Caki2 (cell line): ENCODE measurements at places on chromosomes 6 and 20.

- no peak for DNase-seq
Observed at GRCh38 chr6:134119486-134119885, 67.1 kb upstream of the SLC2A12 start.

GRCh38 chr20:56373942-56374341 is 15.2 kb downstream of the FAM210B start:
- peak; percentile 35 for DNase-seq

GRCh38 chr20:42721923-42722322 is 467.8 kb downstream of the PTPRT start:
- DNase-seq = no peak

DNA sequence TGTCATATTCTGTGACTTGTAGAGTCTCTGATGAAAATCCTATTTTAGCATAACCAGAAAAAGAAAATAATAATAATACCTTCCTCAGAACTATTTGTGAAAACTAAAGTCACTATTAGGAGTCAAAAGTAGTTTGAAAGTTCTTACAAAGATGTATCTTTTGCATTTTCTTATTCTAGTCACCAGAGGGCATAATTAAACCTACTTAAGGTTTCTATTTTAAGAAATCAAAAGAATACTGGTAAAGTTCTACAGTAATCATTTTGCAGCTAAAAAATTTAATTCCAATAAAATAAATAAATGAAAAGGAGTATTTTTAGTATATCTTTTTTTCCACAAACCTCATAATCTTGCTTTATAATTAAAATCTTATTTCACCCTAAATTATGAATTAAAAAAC is 28.0 kb upstream of the MCM9 start:
- no peak for DNase-seq

- DNase-seq = no peak
Observed at GRCh38 chr6:41583565-41583964, 37.4 kb downstream of the FOXP4 start.

- peak; percentile 62 for DNase-seq
Observed at GRCh38 chr20:17557675-17558006, 12.2 kb upstream of the DSTN start.

DNA sequence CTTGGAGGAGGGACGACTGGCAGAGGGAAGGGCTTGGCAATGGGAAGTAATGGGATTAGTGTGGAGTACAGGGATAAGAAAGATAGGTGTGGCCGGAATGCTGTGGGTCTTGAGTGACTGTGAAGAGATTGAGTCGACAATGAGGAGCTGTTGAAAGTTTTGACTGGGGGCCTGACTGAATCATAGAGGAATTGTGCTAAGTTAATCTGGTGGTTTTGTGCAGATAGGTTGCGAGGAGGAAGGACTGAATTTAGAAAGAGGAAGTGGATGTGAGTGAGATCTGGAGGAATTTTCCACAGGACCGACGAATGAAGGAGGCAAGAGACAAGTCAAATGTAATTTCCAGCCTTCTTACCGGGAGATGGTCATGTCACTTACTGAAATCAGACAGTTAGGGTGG is 143.9 kb upstream of the RALGAPA2 start:
- DNase-seq = no peak

DNA sequence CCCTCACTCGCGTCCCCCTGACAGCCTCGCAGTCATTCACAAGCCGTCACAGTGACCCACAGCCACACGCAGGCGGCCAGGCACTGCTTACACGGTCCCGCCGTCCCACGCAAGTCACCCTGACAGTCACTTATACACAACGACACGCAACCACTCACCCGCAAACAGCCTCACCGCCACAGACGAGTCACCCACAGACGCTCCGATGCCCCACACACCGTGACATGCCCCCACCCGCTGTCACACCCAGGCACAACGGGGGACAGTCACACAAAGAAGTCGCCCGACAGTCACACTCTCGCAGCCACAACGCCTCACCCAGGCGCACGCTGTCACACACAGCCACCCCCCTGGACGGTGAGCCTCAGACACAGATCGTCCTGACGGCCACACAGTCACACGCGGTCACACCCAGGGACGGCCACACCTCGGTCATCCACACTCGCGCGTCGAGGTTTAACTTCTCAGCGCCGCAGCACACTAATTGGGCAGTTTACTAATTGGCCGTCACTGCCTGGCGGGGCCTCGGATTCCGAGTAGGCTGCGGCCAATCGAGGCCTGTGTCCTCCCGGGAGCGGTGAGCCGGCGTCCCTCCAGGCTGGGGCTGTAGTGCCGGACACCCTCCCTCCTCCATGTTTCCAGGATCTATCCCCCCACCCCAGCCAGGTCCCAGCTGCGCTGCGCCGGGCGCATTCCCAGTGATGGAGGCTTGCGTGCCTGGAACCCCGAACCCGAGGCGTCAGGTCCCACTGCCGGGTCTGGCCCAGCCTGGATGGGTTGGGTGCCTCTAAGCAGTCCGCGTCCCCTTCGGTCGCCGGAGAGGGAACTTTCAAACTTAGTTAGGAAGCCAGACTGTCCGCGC is 790 bp downstream of the TOX2 start:
- no peak for DNase-seq

GRCh38 chr6:158518191-158519127 is 41.4 kb upstream of the TMEM181 start:
- DNase-seq = peak; percentile 51

GRCh38 chr6:84738996-84739865 is 25.2 kb downstream of the TBX18 start:
- no peak for DNase-seq

- DNase-seq = peak; percentile 34
Observed at GRCh38 chr6:36335465-36336207, 1.1 kb downstream of the BNIP5 start.

DNA sequence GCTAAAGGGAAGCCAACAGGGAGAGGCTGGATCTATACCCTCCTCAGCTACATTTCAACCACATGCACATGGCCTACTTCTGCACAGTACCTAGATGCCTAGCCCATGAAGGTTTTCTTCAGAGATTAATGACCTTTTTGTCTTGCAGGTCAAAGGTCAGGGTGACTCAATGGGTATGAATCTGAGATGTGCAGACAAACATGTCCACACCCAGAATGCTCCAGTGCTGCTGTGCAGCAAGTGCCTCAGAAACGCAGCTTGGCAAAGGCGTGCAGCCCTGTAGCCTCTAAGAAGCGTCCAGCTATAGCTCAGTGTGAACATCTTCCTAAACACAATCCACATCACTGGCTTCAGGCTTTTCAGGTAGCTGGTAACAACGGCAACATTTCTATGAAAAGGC is 24.4 kb downstream of the MAP1LC3A start:
- DNase-seq = peak; percentile 53

GRCh38 chr20:38186788-38187221 is 21.7 kb upstream of the TGM2 start:
- peak; percentile 76 for DNase-seq

DNA sequence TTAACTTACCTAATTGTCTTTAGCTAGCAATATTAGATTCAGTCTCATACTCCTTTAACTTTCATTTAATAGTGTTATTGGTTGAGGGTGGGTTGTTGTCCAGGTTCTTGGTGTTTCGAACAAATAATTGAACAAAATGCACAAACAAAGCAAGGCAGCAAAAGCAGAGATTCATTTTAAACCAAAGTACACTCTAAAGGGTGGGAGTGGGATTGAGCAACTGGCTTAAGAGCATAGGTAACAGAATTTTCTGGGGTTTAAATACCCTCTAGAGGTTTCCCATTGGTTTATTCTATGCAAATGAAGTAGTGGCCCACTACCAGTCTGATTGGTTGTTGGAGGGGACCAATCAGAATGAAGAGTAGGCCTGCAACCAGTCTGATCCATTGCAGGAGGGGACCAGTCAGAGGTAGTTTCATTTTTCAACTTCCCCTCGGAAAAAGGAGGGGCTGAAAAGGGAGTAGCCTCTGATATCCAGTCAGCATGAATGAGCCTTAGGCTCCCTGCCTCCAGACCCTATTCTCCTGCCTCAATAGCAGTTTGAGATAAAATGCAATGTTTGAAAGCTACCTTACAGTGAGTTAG is 26.3 kb upstream of the RAB23 start:
- peak; percentile 54 for DNase-seq

DNA sequence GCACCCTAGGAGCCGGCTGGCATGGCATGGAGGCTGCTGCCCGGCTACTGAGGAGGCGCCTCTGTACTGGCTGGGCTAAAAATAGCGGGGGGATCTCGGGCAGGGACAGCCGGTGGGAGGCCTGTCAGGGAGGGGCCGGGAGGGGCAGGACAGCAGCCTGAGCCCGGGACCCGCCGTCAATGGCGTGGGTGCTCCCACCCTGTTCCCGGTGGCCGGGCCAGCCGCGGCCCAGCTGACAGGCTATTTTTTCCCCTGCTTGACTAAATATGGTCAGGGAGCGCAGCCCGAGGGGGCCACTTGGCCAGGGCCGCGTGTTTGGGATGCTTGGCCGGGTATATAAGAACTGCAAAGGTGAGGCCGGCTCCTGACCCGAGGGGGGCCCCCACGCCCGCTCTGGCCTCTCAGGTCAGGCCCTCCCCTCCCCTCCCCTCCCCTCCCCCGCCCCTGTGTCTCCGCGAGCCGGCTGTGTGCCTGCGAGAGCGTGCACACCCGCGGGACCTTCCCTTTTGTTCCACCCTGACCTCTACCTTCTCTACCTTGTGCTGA is 74.4 kb upstream of the GATA5 start:
- DNase-seq = no peak

- DNase-seq = no peak
Observed at GRCh38 chr6:110933912-110934311, 24.6 kb upstream of the GTF3C6 start.

DNA sequence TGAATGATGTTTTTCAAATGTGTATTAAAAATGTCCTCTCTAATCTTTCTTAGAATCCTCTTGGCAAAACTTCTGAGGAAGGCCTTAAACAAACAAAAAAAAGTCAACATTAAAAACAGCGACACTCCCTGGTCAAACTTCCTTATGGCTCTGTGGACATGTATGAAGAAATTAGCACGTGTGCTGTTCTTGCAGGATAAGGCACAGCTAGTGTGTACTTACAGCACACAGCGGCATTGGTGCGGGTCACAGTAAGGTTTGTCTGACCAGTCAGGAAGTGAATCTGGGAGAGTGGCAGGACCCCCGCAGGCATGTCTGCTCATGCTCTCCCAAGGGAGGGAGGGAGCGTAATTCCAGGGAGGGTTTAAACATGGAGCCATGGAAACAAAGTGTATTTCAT is 38.8 kb downstream of the SLC22A1 start:
- DNase-seq = no peak

DNA sequence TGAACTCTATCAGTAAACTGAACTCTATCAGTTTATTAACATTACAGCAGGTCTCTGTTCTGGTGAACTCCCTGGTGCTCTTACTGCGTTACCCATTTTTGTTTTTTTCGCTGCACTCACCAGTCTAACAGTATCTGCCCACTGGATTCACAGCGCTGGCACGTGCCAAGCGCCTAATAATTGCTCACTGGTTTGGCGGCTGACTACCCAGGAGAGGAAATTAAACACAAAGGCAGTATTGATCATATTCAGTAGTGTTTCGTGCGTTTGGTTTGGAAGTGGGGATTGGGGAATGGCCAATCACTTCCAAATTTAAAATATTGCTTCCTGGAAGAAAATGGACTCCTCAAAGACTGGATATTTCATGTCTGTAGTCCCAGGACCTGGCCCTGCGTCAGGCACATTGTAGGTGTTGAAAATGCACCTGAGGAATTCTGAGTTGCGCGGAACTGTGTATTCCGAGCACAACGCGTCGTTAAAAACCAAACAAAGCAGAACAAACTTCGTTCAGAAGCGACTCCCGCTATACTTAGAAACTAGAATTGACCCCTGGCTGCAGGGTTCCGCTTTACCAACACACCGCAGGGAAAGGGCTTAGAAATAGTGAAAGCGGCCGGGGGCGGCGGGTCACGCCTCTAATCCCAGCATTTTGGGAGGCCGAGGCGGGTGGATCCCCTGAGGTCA is 1.1 kb upstream of the RPS12 start:
- DNase-seq = peak; percentile 60

DNA sequence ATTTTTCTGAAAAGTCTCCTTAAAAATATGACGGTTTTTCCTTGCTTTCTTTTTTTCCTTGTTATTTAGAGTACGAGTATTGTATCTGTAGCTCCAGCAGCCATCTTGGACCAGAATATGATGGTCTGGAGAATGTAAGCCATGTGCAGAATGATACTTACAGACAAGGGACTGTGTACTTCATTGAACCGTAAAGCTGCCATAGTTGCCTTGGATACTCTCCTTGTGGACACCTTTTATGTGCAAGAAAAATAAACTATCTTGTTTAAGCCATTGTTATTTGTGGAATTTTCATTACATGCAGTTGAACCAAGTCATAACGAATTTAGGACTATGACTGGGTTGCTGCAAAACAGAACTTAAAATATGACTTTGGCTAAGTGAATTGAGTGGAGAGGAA is 485.8 kb upstream of the CITED2 start:
- DNase-seq = no peak

- no peak for DNase-seq
Observed at GRCh38 chr6:14713008-14713960, 532.6 kb upstream of the JARID2 start.

DNA sequence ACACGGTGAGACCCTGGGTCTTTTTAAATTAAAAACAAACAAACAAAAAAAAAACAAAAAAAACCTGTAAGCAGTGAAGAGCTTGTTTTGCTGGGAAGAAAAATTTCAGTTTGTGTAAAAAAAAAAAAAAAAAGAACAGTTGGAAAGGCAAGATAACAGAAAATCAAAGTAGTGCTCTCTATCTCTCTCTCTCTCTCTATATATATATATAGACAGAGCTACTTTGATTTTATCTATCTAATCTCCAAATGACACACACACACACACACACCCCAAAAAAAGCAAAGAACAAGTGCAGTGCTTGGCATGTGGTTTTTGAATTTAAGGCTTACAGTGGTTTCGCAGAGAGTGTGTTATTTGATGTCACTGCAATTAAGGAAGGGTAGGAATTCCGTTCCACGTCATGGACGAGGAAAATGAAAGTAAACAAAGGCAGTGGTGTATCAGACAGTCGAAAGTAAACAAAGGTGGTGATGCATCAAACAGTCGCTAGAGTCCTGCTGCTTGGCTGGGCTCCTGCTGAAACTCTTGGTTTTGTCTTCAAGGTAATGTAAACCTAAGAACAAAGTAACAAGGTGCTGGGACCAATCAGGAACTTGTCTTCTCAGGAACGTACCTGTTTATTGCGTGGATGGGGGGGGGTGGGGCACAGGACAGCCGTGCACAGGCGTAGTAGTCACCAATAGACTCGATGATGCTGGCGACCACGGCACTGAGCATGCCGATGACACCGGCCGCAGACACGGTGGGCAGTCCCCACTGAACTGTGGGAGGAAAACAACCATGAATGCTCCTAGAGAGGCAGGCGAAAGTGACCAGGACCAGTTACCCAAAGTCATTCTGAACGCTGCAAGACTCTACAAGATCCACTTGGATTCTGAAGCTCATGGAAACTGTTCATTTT is 131.8 kb downstream of the SLC23A2 start:
- peak; percentile 80 for DNase-seq
